ENCODE measurements at places on chromosomes 5 and 9.

DNA sequence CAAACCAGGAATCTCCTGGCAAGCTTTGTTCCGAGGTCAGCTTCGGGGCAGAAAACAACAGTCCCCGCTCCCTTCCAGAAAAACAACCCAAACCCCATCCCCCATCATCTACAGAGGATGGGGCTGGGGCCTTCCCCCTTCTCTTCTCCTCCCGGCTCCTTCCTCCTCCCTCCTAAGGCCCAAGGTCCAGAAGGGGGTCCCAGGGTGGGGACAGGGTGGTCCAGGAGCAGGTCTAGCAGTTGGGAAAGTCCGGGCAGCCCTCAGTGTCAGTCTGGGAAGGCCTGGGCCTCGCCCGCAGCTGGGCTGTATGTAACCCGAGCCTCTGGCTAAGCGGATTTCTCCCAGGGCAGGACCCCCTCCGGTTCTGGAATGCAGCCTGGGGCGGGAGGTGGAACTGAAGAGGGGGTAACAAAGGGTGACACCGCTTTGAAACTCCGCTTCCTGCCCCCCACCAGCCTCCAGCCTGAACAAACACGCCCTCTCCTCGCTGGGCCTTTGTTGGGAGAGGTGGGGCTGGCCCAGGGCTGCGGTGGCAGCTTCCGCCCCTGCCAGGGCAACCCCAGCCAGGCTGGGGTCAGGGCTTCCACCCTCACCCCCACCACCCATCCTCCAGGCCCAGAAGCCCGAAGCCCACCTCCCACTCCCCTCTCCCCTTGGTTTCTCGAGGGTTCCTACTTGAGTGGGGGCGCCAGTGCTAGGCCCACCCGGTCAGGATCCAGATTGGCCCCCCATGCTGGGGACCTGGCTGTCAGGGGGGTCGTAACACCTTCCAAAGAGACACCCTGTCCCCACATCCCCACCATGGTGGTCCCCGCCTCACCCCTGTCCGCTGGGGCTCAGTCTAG lies 63.5 kb downstream of the C9orf50 start:
- peak; percentile 95 for DNase-seq

DNA sequence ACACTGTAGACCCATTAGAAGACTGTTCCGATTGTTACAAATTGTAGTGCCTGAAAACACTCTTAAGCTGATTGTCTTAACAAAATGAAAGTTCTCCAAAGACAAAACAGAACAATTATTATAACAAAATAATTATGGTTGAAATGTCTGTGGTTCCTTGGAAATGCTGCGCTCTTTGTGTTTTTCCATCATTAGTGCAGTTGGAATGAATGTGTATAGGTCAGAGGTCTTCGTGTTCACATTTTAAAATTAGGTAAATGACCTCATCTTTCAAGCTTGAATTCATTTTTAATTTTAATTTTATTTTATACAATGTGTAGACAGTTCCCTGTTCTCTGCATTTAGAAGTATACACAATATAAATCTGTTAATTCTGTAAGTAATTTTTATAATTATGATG lies 56.7 kb upstream of the NXNL2 start:
- no peak for DNase-seq

- no peak for DNase-seq
These were observed 1.4 kb downstream of the IQGAP2 start for GRCh38 chr5:76404223-76405211.

GRCh38 chr5:1245905-1246576 lies 20.9 kb downstream of the SLC6A18 start:
- DNase-seq: no peak

GRCh38 chr5:116441223-116441622 lies 133.4 kb downstream of the SEMA6A start:
- peak; percentile 94 for DNase-seq

DNA sequence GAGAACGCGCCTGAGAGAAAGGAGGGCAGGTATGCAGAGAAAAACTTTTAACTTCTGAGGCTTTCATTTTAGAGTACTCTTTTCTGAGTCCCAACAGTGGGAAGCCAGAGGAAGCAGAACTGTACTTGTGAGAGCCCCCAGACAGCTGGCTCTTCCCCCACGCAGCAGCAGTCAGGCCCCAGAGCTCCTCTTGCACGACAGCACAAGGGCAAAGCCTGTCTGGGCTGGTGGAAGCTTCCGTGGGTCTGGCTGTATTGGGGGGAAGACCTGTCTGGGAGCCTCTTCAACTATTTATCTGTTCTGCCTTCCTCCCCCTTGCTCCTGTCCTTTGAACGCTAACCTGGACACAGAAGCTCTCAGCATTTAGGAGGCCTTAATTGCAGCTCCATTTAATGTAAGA lies 68.2 kb downstream of the THBS4 start:
- no peak for DNase-seq

DNA sequence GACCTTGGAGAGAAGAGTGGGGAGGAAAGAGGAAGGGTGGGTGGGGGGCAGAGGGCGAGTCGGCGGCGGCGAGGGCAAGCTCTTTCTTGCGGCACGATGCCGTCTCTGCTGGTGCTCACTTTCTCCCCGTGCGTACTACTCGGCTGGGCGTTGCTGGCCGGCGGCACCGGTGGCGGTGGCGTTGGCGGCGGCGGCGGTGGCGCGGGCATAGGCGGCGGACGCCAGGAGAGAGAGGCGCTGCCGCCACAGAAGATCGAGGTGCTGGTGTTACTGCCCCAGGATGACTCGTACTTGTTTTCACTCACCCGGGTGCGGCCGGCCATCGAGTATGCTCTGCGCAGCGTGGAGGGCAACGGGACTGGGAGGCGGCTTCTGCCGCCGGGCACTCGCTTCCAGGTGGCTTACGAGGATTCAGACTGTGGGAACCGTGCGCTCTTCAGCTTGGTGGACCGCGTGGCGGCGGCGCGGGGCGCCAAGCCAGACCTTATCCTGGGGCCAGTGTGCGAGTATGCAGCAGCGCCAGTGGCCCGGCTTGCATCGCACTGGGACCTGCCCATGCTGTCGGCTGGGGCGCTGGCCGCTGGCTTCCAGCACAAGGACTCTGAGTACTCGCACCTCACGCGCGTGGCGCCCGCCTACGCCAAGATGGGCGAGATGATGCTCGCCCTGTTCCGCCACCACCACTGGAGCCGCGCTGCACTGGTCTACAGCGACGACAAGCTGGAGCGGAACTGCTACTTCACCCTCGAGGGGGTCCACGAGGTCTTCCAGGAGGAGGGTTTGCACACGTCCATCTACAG lies 760 bp downstream of the NPR3 start:
- no peak for DNase-seq
